Spleen (tissue), 13 donors: ENCODE measurements at places on chromosomes 7 and 10.

GRCh38 chr10:59868696-59869593 is 37.4 kb downstream of the CCDC6 start:
- DNase-seq = no peak

DNA sequence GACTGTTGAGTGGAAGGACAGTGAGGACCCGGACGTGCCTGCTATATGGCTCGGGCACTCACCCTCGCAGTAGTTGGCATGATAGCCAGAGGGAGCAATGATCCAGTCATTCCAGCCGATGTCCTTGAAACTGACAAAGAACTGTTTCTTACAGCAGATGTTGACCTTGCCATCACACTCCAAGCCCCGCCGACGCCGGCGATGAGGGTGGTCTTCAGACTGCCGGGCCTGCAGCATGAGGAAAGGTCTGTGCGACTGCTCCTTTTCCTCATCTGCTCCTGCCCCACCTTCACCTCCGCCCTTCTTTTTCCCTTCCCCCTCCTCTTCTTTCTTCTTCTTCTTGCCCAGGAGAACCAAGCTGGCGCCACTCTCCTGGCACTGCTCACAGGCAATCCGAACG is 13.1 kb downstream of the INHBA start:
- DNase-seq = no peak

DNA sequence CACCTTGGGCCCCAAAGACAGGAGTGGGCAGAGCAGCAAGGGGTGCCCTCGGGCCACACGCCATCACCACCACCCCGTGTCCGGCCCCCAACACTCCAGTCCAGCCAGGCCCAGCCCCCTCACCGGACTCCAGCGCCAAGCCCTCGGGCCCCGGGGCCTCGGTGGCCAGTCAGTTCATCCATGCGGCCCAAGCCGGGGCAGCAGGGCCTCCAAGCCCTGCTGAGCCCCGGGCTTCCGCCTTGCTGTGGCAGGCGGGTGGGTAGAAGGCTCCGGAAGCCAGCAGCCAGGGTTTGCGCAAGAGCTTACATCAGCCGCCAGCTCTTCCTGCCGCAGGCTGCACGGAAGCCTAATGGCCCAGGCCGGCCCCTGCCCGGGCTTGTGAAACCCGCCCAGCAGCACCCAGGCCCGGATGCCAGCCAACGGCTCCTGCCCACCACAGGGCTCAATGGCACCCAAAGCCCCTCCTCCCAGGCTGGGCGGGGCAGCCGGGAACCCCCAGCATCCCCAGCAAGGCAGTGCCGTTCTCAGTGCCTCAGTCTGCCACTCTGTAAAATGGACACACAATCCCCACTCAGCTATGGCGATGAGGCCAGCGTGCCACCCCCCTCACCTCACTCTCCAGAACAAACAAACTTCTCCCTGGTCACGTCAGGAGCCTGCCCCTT is 26.5 kb downstream of the TNRC18 start:
- DNase-seq = peak; percentile 99

DNA sequence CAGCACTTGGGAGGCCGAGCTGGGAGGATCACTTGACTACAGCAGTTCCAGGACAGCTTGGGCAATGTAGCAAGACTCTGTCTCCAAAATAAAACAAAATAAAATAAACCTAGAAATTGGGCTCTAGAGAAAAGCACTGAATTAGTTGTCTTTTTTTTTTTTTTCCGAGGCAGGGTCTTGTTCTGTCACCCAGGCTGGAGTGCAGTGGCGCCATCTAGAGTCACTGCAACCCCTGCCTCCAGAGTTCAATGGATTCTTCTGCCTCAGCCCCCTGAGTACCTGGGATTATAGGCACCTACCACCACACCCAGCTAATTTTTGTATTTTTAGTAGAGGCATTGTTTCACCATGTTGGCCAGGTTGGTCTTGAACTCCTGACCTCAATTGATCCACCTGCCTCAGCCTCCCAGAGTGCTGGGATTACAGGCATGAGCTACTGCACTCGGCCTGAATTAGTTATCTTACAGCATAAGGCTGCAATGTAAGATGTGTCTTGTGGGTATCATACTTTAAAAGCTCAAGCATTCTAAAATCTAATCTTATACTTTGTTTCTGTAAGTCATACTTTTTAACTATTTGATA is 12.8 kb downstream of the MEIG1 start:
- DNase-seq = no peak

DNA sequence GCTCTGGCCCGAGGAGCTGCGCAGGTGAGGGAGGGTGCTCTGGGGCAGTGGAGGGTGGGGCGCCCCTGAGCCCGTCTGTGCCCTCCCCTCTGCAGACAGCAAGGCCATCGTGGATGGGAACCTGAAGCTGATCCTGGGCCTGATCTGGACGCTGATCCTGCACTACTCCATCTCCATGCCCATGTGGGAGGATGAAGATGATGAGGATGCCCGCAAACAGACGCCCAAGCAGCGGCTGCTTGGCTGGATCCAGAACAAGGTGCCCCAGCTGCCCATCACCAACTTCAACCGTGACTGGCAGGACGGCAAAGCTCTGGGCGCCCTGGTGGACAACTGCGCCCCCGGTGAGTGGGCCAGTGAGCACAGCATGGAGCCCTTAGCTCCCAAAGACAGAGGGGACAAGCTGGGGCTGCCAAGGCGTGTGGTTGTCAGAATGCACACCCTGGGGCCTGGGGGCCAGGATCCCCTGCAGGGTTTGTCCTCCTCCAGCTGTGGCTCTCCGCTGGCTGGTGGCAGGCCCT is 5.1 kb downstream of the FLNC start:
- DNase-seq = no peak

GRCh38 chr10:35961501-35961900 is 319.4 kb upstream of the FZD8 start:
- DNase-seq = no peak

DNA sequence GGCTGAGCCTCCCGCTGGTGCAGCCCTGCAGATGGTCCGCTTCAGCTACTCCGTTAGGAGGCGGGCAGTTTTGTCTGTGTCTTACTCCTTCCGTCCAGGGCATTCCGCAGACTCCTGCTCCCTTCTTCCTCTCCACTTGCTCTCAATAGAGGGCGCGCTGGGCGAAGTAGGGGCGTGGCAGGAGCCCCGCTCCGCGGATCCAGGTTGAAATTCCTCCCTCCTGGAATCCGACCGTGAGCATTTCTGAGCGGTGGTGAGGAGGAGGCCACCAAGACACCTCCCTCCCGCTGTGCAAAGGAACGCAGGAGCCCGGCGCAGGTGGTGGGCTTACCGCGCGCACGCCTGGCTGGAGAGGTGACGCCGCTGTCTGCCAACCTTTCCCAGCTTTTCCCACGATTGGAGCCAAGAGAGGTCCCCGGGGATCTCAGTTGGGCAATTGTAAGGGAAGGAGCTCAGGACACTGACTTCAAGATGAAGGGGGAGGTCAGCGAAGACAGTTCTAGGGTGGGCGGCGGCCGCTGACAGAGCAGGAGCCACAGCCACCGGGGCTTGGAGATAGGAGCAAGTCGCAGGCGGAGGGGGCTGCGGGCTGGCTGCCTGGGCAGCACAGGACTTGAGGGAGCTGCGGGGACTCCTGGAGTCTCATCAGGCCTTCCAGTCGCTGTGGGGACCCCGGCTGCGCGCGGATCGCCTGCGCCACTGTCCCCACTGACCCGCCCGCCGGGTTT is 1011.3 kb downstream of the XPNPEP1 start:
- no peak for DNase-seq

GRCh38 chr7:151769188-151769821 is 107.6 kb downstream of the PRKAG2 start:
- peak; percentile 79 for DNase-seq

DNA sequence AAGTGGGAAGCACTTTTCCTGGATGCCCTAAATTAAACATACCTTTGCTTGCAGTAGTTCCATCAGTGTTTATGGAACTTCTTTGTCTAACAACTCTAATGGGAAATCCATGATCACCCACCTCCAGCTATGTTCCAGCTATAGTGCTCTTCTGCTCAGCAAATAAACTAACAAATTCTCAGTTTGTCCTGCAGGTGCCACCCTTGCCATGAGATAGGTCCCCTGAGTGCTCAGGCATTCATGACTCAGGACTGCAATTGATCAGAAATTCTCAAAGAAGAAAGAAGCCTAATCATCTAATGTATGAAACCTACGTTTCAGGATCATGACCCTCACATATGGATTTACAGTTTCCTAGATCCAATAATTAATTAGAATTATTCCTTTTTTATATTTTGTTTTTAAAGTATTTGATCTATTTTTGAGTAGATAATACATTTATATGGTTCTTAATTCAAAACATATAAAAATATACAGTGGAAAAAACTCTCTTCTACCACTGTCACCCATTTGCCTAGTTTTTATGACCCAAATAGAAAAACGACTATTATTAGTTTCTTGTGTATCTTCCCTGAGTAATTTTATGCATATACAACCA is 48.7 kb upstream of the DYNC1I1 start:
- no peak for DNase-seq

DNA sequence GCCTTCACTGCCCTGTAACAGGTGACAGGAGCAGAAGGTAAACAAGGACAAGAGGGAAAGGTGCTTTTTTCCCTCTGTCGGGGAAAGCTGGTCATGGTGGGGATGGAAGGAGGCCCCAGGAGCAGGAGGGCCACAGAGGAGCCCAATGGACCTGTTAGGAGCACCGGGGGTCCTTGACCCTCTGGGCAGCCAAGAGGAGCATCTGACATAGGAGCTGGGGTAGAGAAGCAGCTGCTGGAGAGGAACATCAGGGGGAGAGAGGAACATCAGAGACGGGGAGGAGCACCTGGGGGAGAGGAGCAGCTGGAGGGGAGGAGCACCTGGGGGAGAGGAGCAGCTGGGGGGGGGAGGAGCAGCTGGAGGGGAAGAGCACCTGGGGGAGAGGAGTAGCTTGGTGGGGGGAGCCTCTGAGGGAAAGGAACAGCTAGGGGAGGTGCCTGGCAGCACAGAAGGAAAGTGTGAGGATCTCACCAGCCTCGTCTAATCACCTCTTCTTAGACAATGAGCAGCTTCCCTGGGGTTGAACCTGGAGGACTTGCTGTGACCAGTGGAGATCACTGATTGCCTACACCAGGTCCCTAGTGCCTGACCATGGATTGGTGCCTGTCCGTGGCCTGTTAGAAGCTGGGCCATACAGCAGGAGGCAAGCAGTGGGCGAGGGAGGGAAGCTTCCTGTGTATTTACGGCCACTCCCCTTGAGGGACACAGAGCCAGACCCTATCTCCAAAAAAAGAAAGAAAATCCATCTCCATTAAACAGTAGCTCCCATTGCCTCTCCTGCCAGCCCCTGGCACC is 37.6 kb downstream of the JAKMIP3 start:
- DNase-seq = no peak
